Activated T-cell treated with anti-CD3 and anti-CD28 coated beads for 4 hours (primary cell): ENCODE measurements at places on chromosomes 16 and 17.

- no peak for DNase-seq
Measured at GRCh38 chr16:74852500-74852875, 77.9 kb upstream of the FA2H start.

- no peak for DNase-seq
Measured at GRCh38 chr17:13256545-13256944, 238.7 kb upstream of the ELAC2 start.

- no peak for DNase-seq
Measured at GRCh38 chr17:75530837-75531720, 5.6 kb downstream of the LLGL2 start.

DNA sequence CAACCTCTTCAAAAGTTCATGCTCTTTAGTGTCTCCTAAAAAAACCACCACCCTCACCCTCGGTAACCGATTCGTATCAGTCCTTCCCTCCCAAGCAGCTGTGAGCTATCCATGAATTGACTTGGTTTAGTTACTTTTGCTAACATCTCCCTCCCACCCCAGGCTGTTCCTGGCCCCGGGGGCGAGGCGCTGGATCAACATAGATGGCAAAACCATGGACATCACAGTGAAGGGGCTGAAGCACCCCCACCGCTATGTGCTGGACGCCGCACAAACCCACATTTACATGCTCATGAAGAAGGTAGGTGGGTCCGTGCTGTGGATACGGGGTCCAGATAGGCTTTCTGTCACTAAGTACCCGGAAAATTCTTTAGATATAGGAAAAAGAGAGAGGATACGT, 66.8 kb downstream of the RGS9 start:
- DNase-seq, result no peak

DNA sequence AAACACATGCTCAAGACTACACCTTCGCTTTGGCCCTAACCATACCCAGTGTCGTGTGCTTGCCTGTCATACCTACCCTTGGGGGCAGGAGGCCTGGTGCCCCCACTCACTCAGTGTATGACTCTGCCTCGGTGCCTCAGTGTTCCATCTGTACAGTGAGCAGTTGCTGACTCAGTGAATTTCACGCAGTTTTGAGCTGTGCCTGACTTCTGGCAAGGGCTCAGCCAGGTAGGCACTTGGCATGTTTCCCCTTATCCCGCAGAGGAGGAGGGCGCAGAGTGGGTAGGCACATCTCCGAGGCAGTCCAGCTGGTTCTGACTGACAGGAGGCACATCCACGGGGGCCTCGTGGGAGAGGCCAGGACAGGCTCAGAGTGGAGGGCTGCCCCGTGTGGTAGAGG, 148.9 kb upstream of the CIBAR2 start:
- no peak for DNase-seq

DNA sequence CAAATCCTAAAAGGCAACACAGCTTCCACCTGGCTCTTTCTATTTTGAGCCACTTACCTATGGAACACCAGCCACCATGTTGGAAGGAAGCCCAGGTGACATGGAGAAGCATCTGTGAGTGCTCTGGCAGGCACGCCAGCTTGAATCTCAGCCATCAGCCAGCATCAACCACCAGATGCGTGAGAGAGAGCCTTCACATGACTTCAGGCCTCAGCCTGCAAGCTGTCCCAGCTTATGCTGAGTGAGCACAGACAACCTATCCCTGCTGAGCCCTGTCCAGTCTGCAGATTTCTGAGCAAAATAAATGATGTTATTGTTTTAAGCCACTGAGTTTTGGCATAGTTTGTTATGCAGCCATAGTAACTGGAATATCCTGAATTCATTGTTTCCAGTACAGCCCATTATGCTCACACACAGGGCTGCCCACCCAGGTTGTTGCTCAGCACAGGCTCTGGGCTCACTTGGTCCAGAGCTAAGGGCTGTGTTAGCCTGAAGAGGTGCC, 35.1 kb downstream of the TMEM238L start:
- no peak for DNase-seq
